ENCODE measurements at places on chromosomes 1 and 21.

DNA sequence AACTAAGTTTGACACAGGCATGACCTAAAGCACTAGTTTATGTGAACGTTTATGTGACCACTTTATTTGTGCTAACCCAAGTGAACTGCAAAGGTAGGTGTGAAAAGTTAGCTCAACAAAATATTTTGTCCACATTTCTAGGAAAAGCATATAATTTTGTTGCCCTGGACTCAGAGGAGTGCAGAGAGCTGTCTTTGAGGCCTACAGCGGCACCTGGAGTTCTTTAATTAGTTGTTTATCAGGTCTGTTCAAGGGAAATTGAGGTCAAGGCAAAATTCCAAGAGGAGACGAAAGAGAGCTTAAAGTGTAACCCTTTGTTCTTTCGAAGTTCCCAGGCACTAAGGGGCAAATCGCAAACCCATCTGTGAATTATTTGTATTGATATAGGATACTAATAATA, 1.3 kb downstream of the GIPC2 start:
- no peak for DNase-seq

- no peak for DNase-seq
These were observed 65.2 kb downstream of the PSMG1 start for GRCh38 chr21:39118061-39118460.

DNA sequence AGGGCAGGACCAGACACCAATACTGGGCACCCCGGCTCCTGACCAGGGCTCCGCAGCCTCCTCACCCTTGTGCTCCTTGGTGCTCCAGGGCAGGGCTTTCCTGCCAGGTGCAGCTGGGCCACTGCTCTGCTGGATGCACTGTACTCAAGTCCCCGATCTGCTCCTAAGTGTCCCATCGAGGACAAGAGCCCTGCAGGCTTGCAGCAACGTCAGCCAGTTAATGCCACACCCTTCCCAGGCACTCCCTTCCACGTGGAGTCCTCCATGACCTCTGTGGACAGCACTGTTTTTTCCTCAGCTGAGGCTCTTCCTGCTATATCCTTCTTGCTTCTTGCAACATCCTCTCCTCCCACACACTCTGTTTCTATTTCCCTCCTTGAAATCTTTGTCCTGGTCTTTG, 94.0 kb upstream of the NGF start:
- DNase-seq = peak; percentile 72

DNA sequence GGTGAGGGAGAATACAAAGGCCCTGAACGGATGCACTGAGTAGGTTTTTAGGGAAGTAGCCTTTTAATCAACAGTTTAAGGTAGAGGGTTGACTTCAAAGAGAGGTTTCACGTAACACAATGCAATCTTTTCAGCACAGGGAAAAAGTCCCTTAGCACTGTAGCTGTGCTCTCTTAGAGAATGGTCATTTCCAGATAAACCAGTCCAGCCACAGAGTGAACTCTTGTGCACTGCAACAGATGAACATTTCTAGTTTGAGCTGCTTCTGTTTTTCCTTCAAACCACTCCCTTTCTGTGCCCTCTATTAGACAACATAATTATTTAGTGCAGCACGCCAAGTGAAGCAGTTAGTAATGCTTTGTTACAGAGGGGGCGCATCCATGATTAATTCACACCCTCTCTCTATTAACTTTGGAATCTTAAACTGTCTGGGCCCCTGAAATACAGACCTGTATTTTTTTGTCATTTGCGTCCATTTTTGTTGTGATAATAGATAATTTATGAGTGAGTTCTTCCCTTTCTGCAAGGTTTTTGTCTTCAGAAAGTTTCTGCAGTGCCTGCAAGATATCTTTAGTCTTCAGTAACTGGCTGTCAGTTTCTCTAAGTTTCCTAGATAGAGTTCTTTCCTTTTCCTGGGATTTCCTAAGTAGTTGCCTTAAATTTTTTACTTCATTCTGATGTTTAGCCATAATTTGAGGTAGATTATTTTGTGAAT, 22.9 kb downstream of the LCA5L start:
- DNase-seq = no peak

DNA sequence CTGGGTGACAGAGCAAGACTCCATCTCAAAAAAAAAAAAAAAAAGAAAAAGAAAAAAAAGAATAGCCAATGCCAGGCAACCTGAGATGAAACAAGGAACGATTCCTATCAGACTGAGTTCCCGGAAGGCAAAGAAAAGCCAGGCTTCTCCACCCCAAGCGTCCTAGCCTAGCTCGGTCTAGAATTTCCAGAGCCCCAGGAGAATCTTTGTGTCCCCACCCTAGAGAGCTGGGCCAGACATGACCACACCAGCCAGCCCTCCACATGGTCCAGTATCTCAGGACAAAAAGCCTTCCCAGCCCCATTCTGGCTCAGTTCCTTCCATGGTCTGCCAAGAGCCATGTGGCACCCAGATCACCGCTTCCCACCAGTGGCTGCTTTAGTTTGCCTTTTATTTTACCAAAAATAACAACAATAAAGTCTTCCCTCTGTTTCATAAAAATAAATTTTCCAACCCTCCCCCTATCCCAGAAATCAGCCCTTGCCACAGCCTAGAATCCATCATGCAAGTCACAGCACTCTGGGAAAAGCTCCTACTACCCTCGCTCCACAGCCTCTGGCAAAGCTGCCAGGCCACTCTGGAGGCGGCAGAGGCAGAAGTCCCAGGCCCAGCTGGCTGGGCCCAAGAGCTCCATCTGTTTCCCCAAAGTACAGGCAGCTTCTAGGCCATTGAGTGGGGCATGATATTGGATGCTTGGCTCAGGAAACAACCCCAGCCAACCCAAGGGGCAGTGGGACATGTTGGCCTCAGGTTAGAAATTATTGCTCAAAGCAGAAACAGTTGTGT, 3.5 kb upstream of the MKNK1 start:
- no peak for DNase-seq

GRCh38 chr1:103250441-103250861, 142.1 kb upstream of the COL11A1 start:
- peak; percentile 96 for DNase-seq

- DNase-seq = peak; percentile 4
These were observed 4.9 kb upstream of the ELK4 start for GRCh38 chr1:205636732-205637131.

GRCh38 chr1:208279826-208280588, 35.8 kb upstream of the PLXNA2 start:
- no peak for DNase-seq

DNA sequence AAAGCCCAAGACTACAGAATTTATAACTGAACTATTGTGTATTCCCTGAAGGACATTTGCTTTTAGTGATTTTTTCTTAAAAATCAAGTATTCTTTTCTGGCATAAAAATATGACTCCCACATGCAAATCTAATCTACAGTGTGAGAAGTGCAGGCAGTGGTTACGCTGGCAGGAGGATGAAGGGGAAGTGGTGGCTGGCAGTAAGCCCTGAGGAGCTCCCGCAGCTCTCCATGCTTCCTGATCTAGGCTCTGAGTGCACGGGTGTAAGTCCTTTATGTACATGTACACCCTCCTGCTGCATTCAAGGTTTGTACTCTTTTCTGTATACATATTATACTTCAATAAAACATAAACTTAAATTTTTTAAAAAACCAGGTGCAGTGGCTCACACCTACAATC, 67.5 kb upstream of the PRDX6 start:
- DNase-seq = peak; percentile 92

GRCh38 chr1:7422081-7422480, 349.0 kb upstream of the VAMP3 start:
- no peak for DNase-seq

DNA sequence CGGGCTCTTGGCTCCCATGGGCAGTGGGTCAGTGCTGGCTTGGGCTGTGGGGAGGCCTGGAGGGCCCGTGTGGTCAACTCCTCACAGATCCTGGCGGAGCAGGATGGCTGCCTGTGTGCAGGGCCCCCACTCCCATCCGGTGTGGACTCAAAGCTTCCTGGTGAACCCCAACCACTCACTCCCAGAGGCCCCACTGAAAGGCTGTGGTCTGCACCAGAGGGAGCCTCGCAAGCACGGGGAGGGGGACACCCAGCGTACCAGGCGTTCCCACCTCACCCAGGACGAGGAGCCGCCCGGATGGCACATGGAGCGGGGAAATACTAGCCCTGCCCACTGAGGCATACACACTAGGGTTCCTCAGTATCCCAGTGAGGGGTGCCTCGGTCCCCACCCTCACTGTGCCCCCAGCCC, 75.4 kb upstream of the ACTRT2 start:
- no peak for DNase-seq

DNA sequence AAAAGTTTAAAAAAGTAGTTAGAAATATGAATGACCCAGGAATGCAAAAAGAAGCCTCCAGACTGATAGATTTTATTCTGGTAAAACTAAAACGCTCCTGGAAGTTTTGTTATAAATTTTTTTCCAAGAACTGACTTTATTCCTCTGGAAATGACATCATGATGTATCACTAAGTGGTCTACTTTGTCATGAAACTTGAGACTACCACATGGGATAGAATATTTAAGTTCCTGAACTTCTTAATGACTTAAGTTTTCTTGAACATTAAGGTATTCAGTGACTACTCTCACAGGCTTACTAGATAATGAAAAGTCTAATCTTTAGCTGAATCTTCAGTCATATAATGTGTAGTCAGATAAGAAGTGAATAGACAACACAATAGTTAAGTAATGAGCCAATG, 842.2 kb downstream of the USP25 start:
- peak; percentile 54 for DNase-seq

GRCh38 chr1:36156329-36157114, 562 bp downstream of the MAP7D1 start:
- peak; percentile 59 for DNase-seq

DNA sequence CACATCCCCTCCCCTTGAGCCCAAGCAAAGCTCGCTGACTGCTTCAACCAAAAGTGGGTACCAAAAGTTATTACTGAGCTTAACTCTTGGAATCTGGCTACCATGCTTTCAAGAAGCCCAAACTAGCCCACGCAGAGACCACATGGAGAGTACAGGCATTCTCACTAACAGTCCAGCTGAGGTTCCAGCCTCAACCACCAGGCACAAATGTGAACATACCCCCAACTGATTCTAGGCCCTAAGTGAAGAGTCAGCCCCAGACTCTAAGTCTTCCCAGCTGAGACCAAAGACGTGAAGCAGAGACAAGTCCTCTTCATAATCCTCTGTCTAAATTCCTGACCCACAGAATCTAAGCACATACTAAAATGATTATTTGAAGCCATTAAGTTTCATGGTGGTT, 36.8 kb downstream of the EVI5 start:
- peak; percentile 30 for DNase-seq

DNA sequence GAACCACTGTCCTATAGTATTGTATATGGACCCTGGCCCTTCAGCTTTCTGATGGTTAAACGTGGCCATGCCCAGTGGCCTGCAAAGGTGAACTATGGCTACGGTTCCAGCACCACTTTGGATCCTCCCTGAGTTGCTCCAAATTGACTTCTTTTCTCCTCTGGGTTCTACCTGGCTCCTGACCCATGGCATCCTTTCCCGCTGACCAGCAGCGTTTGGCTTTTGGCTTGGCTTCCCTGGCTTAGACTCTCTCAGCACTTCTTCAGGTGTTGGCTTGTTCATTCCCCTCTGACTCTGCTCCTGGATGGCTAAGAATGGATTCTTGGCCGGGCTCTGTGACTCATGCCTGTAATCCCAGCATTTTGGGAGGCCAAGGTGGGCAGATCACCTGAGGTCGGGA, 152.9 kb downstream of the CNIH3 start:
- DNase-seq = no peak

- DNase-seq = no peak
These were observed 12.7 kb downstream of the PAFAH2 start for GRCh38 chr1:25985171-25985570.

- DNase-seq = no peak
These were observed 34.7 kb downstream of the RGSL1 start for GRCh38 chr1:182484531-182485257.

Measured in choroid plexus epithelial cell (primary cell).